ENCODE measurements at places on chromosomes 7 and 10.

DNA sequence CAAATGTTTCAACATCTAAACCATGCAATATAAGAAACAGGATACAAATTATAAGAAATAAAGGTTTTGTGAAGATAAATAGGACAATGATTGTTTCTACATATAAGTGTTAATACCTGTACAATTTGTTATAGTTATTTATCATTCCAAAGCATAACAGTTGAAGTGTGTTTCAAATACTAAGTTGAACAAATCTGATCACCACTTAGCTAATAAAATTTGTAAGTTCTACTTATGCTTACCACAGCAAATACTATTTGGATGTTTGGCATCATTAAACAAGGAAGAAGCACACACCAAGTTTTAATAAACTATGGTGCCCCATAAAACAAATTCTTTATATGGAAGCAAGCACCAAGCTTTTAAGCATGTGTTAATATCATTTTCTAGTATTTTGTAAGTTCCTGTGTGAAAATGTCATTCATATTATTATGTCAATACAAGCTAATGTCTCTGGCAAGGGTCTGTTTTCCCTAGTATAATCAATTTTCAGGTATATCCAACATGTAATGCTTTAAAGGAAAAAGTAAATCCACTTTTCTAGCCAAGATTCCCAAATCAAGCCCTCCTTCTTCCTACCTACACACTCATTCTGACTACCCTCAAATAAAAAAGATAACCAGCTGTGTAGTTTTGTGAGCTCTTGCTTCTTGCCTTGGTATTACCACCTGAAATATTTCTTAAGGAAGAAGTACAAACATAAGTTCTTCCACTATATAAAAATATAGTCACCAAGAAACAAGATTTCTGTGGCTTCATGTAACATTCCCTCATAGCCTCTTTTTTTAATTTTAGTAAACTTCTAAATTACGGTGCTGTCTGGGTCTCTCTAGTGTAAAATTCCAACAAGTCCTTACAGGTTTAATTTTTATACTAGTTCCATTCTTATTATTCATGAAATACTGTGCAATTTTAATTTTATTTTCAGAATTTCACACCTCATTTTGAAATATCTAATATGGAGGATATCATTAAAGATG is 9.2 kb downstream of the SKAP2 start:
- no peak for DNase-seq

- no peak for DNase-seq
Measured at GRCh38 chr10:32125023-32125422, 68.8 kb upstream of the KIF5B start.

- DNase-seq, result no peak
Measured at GRCh38 chr10:89389254-89389653, 3.2 kb upstream of the IFIT1 start.

GRCh38 chr7:84583331-84583730 is 388.7 kb upstream of the SEMA3A start:
- DNase-seq, result no peak

DNA sequence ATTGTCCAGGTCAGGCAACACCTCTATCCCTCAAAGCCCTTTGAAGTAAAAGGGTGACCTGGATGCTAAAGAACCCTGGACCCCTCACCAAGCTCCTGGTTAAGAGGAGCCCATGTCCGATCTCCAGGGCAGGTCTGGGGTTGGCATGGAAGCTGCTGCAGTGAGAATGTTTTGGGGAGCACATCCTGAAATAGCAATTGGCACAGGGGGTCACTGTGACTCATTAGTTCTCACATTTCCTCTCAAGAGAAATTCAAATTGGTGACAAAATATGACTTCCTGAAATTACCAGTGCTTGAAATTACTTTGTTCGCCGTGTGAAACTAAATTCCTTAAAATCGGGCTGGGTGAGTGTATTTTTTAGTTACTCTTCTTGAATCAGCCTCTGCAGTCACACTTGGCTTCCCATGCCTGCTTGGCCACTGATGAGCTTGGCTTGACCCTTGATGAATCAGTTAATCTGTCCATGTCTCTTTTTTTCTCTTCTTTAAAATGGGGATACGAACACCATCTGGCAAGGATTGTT is 18.8 kb upstream of the ARHGAP22 start:
- no peak for DNase-seq

- DNase-seq, result no peak
Measured at GRCh38 chr7:78499971-78500370, 701.4 kb downstream of the PHTF2 start.

- no peak for DNase-seq
Measured at GRCh38 chr7:29105752-29106668, 40.3 kb downstream of the CPVL start.

DNA sequence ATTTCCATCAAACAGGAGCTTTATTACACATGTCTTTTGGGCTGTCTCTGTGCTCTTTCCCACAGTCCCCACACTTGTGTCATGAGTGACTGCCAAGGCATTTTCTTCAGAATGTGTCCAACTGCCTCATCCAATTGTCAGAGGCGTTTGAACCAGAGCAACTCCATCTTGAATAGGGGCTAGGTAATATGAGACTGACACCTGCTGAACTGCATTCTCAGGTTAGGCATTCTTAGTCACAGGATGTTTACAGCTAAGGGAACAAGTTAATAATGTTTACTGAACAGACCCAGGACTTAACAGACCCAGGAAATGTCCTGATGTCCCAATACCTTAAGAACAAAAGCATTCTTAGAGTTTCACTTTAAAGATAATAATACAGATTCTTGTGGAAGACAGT is 595.5 kb downstream of the REEP3 start:
- no peak for DNase-seq

DNA sequence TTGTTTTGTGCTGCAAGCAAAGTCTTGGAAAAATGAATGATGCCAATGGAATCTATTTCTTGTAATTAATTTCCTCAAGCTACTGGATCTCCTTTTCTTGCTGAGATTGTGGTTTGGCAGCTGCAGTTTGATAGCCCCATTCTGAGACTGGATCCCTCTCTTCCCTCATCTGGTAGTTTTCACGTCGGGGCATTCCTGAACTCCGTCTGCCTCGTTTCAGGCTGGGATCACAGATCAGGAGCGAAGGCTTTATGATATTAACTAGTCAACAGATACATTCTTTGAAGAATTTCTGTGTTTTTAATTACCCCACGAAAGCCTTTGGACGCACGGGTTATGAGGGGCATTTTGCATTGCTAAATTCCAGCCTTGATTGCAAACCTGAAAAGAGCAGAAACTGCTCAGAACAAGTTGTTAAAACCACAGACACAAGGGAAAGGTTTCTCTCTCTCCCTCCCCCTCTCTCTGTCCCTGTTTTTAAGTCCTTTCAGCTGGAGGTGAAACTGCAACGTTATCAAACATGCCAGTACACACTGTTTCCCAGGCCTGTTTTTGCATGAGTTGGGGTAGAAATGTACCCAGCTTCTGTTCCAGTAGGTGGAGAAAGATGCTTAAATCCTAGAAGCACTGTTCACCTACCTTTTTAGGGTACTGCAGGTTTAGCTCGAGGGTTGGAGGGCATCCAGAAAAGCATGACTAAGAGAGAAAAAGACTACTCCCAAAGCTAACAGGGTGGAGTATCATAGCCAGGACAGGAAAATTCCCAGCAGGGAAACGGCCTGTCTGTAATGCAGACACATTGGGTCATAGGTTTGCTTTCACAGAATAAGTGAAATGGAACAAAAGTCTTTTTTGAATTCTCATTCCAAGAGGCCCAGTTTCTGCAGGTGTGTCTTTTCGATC is 124.3 kb downstream of the CUX1 start:
- DNase-seq, result peak; percentile 3

DNA sequence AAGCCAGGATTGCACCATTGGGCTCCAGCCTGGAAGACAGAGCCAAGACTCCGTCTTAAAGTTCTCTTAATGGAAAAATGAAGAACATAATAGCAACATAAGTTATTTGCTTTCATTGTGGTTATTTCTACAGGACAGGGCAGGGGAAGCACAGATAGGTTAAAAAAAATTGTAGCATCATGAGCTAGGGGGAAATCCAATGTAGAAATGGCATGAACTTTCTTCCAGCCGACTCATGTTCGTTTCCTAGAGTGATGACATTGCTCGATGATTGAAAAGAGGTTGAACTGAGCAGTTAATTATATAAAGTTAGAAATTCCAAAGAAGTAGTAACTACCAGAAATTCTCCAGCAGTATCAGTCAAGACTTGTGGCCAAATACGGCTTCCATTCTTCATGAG is 64.9 kb downstream of the DAGLB start:
- no peak for DNase-seq

GRCh38 chr10:43194266-43194665 is 56.0 kb downstream of the CSGALNACT2 start:
- no peak for DNase-seq

DNA sequence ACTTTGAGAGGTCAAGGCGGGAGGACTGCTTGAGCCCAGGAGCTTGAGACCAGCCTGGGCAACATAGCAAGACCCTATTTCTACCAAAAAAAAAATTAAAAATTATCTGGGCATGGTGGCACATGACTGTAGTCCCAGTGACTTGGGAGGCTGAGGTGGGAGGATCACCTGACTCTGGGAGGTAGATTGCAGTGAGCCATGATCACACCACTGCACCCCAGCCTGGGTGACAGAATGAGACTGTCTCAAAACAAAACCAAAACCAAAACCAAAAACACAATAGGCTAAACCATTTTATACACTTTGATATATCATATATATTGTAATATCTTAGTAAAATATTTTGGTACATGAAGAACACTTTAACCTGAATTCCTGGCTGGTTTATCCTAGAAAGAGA is 101.6 kb downstream of the RAPGEF5 start:
- DNase-seq, result no peak

- DNase-seq, result no peak
Measured at GRCh38 chr7:36563706-36564327, 160.5 kb downstream of the AOAH start.

DNA sequence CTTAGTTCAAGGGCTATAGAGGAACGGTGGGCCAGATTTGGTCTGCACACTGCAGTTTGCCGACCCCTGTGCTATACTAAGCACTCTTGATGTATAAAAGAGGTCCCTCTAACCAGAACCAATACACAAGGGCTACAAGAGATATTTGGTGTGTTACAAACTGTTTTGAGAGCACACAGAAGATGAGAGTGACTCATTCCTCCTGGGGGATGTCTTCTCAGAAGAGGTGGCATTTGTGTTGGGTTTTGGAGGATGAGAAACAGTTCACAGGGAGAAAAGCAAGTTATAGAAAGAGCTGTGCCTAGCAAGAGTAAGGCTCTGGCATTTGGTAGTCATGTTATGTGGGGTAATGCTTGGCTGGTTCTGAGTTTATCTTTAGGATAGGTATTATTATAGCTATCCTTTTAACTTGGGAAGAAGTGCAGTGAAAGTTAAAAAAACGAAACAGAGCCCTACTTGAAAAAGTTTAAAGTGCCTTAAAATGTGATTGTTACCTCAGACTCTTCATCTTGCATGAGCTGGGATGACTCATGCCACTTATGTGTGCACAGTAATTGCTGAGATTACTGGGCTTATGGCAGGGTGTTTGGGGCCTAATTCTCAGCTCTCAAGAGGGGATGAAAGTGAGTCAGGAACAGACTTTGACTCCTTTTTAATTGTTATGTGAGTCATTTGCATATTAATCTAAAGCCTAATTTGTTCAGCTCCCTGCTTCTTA is 160.4 kb downstream of the KIF20B start:
- DNase-seq, result peak; percentile 56

DNA sequence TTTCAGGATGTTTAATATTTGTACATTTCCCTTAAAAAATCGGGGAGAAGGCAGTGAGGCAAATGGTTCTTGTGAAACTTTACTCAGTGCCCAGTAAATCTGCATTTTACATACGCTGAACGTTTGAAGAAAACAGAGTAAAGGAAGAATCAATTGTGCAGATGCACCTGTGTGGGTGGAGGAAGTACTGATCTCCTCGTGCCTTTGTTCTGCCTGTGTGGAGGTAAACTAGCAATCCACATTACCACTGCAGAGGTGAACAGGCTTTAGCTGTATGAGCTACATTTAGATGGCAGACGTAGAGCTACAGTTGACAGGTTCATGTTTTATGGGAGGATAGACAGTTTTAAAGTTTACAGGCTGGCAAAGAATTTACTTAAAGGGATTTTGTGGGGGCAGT is 62.7 kb upstream of the VIPR2 start:
- no peak for DNase-seq

DNA sequence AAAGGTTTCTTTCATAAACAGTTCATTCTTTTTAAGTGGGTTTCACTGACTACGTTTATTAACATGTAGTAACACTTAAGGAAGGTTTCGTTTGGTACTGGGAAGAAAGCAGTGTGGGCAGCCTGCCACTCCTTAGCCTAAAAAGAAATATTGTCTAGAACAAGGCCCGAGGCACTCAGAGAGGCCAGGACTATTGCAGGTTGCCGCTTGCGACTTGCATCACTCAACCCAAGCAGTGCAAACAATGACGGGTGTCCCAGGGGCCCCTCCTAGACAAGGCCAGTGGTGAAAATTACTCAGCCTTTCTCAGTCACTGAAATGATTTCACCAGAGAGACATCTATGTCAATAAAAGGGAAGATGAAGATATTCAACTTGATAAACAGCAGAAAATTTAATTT is 243.9 kb downstream of the SNX13 start:
- no peak for DNase-seq

DNA sequence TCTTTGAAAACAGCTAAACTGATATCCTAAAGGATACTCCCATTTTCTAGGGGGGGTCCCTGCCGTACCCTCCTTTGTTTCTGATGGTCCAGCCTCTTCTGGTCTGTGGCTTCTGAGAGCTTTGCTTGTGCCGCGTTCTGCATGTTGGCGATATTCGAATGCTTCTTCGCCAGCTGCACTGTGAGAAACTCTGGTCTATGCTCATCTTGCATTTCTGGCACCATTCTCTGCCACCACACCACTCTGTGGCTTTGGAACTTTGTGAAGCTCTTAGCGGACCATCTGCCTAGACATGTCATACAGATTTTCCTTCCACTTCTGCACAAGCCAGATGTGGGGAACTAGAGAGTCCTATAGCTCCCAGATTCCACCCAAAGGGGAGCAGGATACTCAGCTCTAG is 197.2 kb downstream of the REEP3 start:
- no peak for DNase-seq

- no peak for DNase-seq
Measured at GRCh38 chr7:54888734-54889082, 129.7 kb upstream of the SEC61G start.

GRCh38 chr10:78510566-78511323 is 477.1 kb downstream of the RPS24 start:
- DNase-seq, result no peak

Measured in NCI-H446 (cell line).